Stimulated activated CD8-positive, alpha-beta memory T cell treated with anti-CD3 and anti-CD28 coated beads, Interleukin-7, amount 100 ng/mL, for 48 hours (primary cell): ENCODE measurements at places on chromosomes 7 and 10.

GRCh38 chr10:90930971-90931871 is 10.3 kb upstream of the ANKRD1 start:
- no peak for DNase-seq

- no peak for DNase-seq
Observed at GRCh38 chr10:22010973-22011408, 7.5 kb upstream of the DNAJC1 start.

- DNase-seq, result no peak
Observed at GRCh38 chr7:76513817-76514799, 3.8 kb downstream of the UPK3B start.

DNA sequence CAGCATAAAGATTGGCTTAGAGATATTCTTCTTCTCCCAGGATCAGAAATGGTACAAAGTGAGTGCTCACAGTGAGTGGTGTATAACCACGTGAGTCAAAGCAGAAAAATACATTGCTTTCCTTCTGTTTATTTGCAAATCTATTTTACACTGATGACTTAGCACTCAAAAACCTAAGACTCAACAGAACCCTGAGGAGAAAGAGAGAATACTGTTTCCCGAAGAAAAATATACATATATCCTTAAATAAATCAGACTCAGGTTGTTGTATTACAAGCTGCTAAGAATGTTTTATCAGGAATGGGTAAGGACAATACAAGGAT is 48.7 kb downstream of the ODAD2 start:
- no peak for DNase-seq

DNA sequence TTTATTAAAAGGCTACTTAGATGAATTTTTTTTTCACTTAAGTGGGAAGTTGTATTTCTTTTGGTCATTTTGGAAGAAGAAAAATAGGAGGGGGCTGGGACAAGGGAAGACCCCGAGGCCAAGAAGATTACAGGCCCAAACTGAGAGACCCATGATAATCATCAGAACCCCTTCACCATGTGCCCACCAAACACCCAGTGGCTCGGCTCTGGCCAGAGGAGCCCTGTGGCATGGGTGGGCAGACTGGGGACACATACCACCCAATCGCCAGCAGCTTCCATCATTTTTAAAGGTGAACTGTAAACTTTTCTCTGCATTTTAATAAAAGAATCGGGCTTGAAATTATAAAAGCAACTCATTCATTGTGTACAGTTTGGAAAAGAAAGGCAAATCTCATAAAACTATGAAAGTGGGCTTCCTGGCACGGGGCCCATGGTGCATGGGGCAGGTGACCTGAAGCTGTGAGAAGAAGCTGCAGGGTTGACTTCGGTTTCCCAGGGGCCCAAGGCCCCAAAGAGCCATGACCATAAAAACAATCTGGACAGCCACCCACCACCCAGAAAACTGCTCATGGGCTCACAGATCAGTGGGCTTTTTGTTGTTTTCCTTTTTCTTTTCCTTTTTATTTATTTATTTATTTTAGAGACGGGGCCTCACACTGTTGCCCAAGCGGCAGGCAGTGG is 29.4 kb upstream of the RET start:
- no peak for DNase-seq

DNA sequence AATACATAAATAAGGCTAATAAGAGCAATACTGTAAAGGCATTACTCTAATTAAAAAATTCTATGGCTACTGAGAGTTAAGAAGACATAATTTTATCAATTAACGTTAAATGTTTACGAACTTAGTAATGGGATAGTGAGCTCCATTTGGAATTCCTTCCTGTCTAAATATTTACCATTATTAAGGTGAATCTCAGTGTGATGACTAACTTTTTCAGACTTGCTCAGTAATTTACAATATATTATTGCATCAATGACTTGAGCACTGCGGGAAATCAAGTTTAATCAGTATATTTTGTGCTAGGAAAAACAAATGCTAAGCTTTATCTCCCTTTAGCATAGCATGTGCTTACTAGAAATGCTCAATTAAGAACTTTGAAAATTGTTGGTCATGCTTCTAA is 282.5 kb upstream of the TEX47 start:
- no peak for DNase-seq

DNA sequence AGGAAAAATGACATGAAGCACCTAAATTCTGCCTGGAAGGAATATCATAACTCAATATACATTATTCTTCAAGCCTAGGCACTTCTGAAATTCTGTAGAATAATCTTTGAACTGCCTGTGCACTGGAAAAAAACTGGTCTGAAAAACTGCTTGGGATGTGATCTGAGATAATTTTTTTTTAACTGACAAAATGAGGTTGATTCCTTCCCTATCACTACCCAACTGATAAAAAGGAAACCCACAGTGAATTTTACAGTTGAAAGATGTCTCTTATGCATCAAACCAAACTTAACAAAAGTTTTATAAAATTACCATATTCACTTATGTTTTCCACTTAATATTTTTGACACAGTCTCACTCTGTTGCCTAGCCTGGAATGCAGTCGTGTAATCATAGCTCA is 67.2 kb upstream of the FAM133B start:
- no peak for DNase-seq

GRCh38 chr10:3534433-3534832 is 250.6 kb downstream of the KLF6 start:
- DNase-seq, result no peak

DNA sequence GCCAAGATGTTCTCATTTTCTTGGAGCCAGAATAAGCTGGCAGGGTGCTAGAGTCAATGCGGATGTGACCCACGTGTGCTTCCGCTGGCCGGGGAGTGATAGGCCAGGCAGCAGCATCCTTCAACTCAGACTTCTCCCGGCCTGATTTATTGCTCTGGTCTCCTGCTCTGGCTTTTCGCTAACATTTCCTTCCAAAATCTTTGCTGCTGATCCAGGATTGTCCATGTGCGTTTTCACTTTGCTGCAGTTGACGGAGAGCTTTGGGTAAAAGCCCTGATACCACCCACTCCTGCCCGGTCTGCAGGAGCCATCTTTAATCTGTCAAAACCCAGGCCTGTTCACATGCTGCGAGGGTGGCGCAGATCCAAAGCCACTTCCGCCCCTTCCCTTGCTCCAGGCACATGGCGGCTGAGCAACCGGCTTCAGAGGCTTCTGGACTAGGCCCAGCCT is 106.8 kb downstream of the CYP26A1 start:
- no peak for DNase-seq

GRCh38 chr10:80609331-80609730 is 71.6 kb downstream of the SH2D4B start:
- no peak for DNase-seq

DNA sequence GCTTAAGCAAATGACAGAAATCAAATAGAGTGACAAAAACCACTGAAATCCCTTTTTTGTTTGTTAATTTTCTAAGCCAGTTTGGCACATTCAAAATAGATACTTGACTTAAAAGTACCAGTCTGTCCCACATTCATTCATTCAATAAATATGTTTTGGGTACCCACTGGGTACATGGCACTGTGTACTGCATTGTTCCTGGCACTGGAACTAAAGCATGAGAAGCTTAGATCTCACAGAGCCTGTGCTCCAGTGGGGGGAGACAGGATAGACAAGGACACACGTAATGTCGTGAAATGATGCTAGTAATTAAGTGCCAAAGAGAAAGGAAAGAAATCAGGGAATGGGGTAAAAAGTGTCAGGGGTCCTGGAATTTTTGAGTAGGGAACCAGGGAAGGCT is 13.0 kb downstream of the MTURN start:
- no peak for DNase-seq

- DNase-seq, result no peak
Observed at GRCh38 chr10:33298893-33299292, 35.6 kb downstream of the NRP1 start.

DNA sequence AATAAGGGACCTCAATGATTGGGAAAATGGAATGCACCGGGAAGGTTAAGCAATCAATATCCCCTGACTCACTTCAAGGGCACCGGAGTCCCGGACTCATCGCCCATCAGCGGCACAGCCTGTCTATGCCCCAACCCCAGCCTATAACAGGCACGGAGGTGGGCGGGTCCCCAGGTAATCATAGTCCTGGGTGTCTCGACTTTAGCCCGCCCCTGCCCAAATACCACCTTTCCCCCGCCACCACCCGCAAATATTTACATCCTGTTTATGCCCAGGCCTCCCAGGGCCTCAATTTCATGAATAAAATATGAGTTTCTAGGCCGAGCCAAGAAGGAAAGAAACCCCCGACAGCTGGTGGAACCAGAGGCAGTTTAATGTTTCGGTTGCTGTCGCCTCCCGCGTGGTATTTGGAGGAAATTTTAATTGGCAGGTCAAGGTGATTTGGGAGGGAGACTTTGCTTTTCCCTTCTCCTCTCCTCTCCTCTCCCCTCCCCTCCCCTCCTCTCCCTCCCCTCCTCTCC is 15.6 kb upstream of the RFC2 start:
- no peak for DNase-seq

- no peak for DNase-seq
Observed at GRCh38 chr7:134708692-134709091, 62.0 kb downstream of the BPGM start.

DNA sequence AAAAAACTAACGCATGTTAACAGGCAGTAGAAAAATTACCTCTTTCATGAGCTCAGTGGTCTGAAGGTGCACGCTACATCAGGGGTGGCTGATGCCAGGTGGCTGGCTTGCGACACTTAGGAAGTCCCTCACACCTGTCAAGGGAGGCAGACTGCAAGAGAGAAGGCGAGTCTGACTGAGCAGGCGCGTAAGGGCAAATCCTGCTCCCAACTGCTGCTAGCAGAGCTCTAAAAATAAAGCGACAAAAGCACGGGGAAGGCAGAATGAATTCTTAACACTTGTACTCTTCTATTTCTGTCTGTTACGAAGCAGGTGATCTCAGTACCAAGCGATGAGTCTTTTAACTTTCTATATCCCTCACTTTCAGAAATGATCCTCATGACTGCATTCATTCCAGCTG is 33.1 kb downstream of the CACNA2D1 start:
- no peak for DNase-seq

DNA sequence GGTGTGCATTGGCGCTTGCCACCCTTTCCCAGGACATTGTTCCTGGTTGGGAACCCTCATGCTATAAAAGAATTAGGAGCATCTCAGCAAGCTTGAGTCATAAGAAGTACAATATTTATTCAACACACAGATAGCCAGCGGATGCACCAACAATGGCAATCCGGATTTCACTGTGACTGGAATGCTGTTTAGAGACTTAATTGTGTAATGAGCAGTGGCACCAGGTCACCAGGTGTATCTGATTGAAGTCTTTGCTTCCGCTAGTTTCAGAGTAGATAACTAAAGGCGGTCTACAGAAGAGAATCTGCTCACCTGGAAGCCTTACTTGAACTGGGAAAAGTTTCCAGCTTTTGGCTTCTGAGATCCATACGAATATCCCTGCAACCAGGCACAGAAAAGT is 772.3 kb upstream of the GHITM start:
- no peak for DNase-seq

DNA sequence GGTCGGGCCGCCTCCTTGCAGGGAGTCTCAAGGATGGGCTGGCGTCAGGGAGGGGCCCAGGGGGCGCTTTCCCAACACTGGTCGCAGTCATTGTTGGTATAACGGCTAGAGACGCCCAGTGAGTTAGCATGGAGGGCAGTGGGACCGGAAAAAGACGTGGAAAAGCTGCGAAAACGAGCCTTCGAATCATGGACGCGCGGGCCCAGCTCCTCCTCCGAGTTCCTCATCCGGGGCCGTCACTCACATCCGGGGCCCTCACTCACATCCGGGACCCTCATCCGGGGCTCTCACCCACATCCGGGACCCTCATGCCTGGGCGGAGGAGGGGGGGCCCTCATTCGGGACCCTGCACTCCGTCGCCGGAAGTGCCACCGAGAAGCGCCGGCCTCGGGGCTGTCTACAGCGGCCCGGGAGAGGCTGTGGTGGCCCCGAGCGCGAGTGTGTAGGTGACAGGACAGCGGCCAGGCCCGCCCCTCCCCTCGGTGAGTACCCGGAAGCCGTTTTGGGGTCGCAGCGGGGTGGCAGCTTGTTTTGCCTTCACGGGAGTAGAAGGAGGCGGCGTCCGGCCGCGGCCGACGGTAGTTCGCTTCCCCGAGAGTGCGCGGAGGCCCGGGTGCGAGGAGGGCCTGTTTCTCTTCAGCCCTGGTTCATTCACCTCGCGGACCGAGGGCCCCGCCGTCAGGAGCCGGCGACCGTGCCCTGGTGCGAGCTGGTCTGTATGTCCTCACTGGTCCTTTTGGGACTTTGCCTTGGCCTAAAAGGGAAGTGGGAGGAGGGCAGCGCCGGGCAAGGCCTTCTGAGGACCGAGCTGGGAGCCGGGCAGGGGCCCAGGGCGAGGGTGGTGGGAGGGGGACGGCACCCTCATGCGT is at the start of gene ZNF655:
Gene ZNF655 (plus strand): TSS at position 337 of the 869 bp plus-strand sequence. CDS start 1,918 bp downstream, outside the sequence.
- peak; percentile 83 for DNase-seq

- no peak for DNase-seq
Observed at GRCh38 chr7:14381306-14381705, 391.8 kb upstream of the ETV1 start.

GRCh38 chr7:117165656-117166055 is 157.2 kb downstream of the WNT2 start:
- DNase-seq, result no peak

DNA sequence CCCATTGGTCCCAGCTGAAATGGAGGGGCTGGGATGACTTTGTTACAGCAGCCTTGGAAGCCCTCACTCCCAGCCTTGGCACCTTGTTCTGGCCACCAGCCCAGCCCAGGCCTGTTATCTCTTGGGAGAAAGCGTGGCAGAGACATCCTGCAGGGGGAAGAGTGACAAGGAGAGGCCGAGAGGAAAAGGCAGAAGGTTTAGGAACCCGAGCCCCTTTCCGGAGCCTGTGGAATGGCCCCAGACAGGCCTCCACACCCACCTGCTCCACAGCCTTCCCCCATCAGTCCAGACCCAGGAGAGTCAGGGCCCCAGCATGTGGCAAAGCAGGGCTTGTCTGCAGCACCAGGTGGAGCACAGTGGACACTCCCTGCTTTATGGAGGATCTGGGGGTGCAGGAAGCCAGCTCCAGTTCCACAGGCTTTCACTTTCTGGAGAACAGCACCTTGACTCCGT is 24.1 kb upstream of the TRIM8 start:
- no peak for DNase-seq

DNA sequence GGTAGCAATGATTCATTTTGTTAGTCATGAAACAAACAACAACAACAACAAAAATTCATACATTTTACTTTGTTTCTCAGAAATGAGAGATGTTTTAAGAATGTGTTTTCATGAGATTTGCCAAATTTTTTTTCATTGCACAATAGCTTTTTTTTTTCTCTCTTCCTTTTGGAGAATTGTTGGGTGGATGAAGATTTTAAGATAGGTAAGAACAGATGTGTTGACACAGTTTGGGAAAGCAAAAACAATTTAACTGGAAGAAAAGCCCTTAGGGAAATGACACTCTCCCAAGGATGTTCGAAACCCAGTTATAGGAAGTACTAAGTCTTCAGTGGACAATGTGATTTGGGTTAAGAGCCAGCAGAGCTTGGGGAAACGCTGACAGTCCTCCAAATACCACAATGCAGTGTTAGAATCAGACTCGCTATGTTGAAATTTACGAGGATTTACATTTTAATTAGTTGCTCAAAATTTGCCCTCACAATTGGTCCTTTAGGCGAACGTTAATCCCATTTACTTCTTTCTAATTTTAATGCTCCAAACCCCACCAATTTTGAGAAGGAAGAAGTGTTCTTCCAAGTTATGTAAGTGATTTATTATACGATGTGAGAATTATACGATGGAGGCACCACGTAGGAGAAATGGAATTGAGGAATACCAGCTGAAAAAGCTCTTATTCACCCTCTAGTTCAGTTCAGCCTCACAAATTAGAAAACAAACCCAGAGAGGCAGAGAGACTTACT is 61.2 kb downstream of the HHEX start:
- no peak for DNase-seq
